Small intestine (tissue), 16 donors: ENCODE measurements at places on chromosomes 1 and 21. TPM values are rescaled to one million over a fixed set of nuclear protein-coding genes. Genes with fewer than 3 reads are reported as not detected.
A peak's percentile ranks its signal among the peaks of the same experiment; 100 is the strongest.

- peak; percentile 61 for DNase-seq
These were observed 121.2 kb downstream of the SLC45A1 start for GRCh38 chr1:8439015-8439702.

DNA sequence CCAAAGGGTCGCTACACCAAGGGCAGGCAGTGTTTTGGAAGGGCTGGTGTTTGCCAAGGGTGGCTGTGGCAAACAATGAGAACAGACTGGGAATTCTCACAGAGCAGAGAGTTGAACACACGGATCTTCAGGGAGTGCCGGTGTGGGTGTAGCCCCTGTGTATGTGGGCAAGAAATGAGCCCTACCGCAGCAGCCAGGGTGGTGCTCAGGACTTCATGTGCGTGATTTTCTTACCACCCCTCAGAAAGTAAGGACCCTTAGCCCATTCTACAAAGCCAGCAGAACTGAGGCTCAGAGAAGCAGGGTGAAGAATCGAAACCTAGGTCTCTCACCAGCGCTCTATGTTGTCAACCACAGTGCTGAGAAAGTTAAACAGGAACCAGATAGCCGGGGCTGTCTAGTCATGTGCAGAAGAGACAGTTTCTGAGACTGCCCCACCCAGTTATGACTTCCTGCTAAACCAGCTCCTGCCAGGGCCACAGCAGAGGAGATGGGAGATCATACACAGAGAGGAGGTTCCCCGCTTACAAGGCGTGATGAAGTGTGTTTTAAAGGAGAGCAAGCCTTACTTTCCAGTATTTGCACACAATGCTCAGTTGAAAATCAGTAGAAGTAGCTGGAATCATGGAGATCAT, 21.9 kb upstream of the MORC3 start:
- peak; percentile 89 for DNase-seq

DNA sequence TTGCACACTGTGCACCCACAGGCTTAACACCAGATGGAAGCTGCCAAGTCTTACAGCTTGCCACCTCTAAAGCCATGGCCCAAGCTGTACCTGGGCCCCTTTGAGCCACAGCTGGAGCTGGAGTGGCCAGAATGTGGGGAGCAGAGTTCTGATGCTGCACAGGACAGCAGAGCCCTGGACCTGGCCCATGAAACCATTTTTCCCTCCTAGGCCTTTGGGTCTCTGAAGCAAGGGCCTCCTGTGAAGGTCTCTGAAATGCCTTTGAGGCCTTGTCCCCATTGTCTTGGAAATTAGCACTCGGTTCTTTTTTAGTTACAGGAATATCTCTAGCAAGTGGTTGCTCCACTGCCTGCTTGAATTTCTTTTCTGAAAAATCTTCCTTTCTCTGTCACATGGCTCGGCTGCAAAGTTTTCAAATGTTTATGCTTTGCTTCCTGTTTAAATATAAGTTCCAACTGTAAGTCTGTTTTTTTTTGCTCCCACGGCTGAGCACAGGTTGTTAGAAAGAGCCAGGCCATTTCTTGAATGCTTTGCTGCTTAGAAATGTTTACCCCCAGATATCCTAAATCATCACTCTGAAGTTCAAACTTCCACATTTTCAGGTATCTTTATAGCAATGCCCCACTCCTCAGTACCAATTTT, 156.8 kb upstream of the GORAB start:
- DNase-seq: no peak

GRCh38 chr1:211811126-211811525, 19.4 kb downstream of the LPGAT1 start:
- no peak for DNase-seq

DNA sequence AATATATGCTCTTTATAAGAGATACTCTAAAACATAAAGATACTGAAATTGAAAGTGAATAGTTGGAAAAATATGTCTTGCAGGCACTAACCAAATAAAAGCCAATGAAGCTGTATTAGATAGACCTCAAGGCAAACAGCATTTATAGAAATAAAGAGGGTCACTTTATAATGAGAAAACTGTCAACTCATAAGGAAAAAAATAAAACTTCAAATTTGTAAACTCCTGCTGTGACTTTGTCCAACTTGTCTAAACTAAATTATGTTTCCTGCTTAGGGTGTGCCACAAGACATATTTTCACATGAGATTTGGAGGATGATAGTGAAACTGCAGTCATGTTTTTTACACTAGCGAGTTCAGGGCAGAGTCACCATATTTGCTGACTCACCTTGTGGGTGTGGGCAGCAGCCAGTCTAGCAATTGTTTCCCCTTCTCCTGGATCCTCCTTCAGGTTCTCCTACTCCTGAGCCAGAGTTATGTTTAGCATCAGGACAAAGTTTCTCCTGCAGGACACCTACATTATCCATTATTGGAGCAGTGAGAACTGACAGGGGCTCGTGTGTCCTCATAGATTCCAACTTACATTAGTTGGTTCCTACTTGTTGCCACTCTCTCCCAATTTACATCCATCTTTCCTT, 43.8 kb downstream of the CD53 start:
- peak; percentile 17 for DNase-seq

The URB1 gene
- 0.81 TPM for polyA plus RNA-seq

The CLDN17 gene
- polyA plus RNA-seq: not detected

The SPATA17 gene
- polyA plus RNA-seq: 0.10 TPM
